ELF-1 (cell line): ENCODE measurements at places on chromosomes 4 and X.

DNA sequence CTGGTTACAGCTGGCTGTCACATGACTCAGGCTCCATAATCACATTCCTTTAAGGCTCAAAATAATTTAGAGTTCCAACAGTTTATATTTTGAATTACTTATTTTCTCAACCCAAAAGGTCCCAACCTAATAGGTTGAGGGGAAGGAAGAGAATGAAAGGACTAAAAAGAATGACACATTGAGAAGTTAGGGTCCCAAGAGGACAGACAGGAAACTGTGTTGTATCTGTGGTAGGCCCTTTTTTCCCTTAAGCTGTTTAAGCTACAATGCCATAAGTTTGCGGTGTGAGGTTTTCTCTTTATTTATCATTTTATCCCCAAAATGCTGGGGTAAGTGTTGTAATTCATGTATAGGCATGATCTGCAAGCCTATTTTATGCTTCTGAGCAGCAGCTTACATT, 290.2 kb downstream of the ZNF674 start:
- no peak for DNase-seq

DNA sequence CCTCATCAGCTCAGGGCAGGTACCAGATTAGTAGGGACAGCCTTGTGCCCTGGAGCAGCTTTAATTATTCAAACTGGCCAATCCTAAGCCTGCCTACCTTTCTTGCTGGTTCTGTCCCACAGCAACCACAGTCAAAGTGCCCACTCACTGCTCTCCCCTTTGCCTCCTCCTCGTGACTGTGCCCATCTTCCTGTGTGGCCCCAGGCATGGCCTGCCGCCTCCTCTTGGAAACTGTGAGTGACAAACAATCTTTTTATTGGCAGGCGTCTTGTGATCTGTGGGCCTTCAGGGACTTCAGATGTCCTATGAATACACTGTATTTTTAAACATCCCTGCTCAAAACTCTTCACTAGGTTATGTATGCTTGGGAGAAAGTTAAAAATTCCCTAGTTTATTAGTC, 22.8 kb upstream of the NSG1 start:
- no peak for DNase-seq

GRCh38 chr4:145179281-145179860, 1.0 kb downstream of the OTUD4 start:
- peak; percentile 53 for DNase-seq

DNA sequence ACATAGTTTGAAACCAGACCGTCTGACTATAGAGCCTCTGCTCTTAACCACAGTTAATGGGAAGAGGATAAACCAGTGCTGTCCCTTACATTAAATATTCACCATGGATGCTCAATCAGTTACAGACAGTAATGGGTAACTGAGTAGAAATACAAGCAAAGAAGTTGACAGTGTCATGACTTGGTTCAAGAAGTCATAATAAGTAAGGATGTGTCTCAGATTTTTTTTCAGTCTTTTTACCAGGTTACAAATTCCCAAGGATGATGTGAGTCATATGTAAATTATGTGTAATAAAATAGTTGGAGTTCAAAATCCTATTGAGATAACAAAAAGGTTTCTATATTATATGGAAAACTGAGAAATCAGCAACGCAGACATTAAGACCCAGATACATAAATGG, 31.1 kb downstream of the ZCCHC4 start:
- no peak for DNase-seq

DNA sequence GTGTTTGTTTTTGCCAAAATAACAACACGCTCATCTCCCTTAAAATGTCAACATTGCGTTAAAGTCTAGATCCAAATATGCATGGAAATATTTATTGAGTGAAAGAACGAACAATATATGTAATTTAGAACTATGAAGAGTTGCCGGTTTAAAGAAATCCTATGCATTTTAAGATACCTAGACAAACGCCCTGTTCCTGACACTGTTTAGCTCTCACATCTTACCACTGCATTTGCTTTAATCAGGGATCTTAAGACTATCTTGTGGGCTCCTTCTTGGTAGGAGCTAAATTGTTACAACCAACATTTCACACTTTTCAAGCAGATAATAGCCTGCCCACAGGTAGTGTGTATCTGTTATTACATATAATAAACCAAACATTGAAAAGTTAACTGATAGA, 96.6 kb upstream of the RPS6KA3 start:
- no peak for DNase-seq

- DNase-seq: no peak
Observed at GRCh38 chr4:106371161-106371560, 2.6 kb upstream of the GIMD1 start.

DNA sequence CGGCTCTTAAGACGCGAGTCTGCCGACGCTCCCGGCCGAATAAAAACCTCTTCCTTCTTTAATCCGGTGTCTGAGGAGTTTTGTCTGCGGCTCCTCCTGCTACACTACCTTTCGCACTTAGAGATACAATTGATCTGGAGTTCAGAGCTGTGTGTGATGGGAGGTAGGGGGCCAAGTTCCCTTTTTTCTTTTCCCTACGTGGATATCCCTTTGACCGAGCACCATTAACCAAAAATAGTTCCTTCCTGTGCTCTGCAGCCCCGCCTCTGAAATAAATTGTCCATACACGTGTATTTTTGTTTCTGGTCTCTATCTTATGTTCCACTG, 555 bp upstream of the PGM2 start:
- peak; percentile 52 for DNase-seq

- DNase-seq: no peak
Observed at GRCh38 chr4:13484749-13485221, 645 bp upstream of the RAB28 start.

- no peak for DNase-seq
Observed at GRCh38 chrX:129006491-129006890, 516.8 kb downstream of the SMARCA1 start.

DNA sequence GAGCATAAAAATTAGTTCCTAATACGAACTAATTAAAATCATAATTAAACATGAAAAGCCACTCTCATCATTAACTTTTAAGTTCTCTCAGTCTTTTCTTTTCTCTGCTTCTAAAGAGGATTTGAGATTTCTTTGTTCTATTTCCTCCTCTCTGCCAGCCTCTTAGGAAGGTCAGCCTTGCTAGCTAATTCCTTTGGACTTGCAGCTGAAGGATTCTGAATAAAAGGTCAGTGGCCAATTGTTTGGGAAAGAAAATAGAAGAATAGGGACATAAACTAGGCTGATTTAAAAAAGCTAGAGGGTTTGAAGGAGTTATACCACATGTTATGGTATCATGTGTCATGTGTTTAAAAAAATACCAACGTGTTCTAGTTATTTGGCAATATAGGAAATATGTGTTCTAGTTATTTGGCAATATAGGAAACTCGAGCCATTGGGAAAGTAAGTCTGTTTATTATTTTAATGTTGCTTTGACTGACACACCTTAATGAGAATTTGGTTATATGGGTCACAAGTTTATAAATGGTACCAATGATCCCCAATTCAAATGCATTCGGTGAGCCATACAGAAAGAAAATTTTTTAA, 1668.7 kb upstream of the PCDH7 start:
- DNase-seq: no peak

DNA sequence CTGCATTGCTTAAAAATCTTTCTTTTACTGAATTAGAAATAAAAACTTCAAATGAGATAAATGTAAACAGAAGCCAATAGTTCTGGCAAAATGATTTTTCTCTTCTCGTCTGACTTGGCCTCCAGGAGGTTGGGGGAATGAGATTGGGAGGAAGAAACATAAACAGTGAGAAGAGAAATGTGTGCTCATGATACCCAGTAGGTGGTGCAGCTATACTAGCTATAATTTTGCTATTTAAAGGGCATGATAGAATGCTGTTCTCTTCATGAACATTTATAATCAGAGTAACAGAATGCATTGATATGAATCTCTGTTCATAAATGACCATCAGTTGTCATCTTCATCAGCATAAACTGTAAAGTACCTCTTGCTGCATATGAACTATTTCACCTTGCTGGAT, 85.5 kb downstream of the TACR3 start:
- DNase-seq: no peak

GRCh38 chr4:79678472-79679202, 270.6 kb upstream of the GK2 start:
- no peak for DNase-seq

- no peak for DNase-seq
Observed at GRCh38 chr4:123870216-123870876, 473.8 kb downstream of the SPRY1 start.

DNA sequence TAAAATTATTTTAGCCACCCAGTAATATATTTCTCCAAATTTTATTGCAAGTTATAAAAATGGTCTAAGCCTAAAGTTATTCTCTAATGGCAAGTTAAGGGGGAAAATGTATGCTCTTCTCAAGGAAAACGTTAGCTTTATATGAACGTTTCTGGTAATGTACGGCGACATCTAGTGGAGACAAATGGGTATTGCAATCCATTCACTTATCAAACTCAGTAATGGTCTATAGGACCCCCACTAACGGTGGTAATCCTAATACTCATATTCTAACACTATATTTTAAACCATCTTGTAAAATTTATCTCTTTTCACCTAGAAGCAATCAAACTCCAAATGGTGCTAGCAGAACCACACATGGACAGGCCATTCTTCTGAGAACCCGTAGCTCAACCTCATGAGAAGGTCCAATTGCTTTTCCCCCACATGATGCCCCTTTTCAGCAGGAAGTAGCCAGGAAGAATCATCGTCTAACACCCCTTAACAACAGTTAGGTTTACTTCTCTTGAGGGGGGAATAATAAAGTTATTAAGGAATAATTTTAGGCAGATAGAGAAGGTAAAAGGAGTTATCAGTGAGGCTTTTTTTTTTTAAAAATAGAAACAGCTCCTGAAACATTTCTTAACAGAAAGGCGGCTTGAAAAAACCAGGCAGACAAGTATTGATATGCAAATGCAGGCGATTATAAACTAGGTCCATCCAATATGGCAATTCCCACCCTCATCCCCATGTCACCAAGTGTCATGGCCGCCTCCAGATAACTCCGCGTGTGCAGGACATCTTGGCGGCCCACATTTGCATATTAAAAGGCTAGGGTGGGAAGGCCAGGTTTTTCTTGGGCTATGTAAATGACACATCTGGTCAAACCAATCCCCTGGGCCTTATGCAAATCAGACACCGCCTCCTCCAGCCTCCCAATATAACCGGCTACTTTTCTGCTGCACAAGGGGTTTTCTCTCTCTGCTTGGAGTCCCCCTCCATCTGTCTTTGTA, 35.0 kb downstream of the NUDT11 start:
- peak; percentile 74 for DNase-seq
